ENCODE measurements at places on chromosomes 5 and 9. TPM values are rescaled to one million over a fixed set of nuclear protein-coding genes. Genes with fewer than 3 reads are reported as not detected.

The DCANP1 gene
- polyA plus RNA-seq: not detected

The RANBP6 gene
- 7.5 TPM for polyA plus RNA-seq

DNA sequence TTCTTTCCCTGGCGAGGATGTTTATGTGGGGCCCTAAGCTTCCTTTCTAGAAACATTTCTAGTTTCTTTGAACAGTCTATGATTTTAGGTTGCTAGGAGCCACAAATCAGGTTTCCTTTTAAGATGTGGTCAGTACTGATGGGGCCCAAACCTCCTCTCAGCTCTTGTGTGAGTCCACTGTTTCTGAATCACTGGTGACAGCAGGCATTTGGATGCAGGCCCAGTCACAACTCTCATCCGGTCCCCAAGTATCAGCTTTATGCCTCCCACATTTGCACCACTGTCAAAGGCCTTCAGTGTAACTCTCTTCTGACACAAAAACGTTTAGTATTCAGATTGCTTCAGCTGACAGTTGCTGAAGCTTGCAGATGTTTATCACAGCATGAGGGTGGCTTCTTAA lies 7.8 kb downstream of the DMRT2 start:
- no peak for DNase-seq

GRCh38 chr9:93575796-93576257 lies 557 bp upstream of the PHF2 start:
- no peak for DNase-seq

DNA sequence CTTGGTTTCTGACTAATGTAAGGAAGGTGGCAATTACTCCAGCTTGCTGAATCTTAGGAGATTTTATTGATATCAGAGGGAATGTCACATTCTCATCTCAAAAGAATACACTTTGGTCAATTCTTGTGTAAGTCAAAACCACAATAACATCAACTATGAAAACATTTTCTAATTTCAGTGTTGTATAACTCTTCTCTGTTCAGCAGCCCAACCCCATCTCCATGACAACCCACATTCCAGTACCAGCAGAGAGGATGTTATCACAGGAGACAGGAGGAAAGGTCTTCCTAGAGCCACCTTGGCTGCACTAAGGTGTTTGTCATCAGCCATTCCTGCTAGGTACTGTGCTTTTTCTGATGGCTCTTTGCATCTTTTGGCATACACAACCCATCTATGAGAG lies 529.1 kb upstream of the BRINP1 start:
- DNase-seq: no peak

DNA sequence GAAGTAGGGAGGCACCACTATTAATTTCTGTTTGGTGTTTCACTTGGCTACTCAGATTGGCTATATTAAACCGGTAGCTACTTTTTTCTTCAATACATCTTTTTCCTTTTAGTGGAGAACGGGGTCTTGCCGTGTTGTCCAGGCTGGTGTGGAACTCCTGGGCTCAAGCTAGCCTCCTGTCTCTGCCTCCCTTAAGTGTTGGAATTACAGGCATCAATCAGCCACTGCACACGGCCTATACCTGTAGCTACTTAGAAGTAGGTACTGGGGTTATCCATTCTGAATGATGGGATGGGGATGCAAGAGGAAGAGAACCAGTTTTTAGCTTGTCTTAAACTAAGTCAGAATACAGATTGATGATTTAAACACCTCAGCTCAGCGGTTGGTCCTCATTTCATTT lies 1.7 kb downstream of the UBE2D2 start:
- no peak for DNase-seq

DNA sequence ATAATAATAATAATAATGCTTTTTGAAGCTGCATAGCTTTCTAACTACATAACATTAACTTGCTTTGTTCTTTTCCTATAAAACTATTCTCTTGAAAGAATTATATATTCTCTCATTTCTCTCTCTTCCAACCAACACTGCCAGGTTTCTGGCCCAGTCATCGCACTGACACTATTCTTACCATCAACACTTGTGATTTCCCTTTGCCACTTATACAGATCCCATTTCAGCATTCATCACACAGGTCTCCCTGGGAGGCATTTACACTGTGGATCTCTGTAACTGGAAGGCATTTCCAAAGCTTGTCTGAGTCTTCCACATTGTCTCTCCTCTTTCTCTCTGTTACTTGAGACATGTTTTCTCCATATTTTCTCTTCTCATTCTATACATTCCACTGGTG lies 777.8 kb upstream of the ACO1 start:
- DNase-seq: no peak

GRCh38 chr5:65062469-65063083 lies 293.8 kb downstream of the CWC27 start:
- no peak for DNase-seq

DNA sequence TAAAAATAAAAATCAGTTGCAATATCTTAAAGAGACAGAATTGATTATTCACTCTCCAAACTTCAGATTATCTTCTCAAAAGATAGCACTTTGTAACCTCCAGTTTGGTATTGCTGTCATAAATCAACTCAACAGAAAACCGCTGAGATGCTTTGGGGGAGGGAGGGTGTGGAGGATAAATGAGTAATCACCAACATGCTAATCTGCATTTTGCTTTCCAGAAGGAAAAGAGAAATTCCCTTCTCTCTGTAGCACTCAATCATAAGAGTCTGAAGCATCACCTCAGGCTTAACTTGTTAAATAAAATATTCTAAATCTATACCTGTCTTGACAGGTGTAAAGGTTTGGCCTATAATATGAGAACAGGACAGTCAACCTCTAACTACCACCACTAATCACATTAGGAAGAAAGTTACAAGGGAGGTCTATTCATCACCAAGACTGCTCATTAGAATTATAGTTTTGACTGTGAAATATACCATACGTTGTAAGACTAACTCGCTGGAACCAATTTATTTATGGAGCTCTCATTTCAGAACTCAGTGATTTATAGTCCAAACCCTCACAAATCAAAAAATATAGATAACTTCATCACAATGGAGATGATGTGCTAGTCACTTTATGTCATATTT lies 89.0 kb downstream of the PIK3R1 start:
- DNase-seq: no peak

- DNase-seq: peak; percentile 93
Observed at GRCh38 chr5:151251001-151251551, 1.9 kb upstream of the GM2A start.

- DNase-seq: no peak
Observed at GRCh38 chr9:119500072-119500771, 131.0 kb upstream of the BRINP1 start.

DNA sequence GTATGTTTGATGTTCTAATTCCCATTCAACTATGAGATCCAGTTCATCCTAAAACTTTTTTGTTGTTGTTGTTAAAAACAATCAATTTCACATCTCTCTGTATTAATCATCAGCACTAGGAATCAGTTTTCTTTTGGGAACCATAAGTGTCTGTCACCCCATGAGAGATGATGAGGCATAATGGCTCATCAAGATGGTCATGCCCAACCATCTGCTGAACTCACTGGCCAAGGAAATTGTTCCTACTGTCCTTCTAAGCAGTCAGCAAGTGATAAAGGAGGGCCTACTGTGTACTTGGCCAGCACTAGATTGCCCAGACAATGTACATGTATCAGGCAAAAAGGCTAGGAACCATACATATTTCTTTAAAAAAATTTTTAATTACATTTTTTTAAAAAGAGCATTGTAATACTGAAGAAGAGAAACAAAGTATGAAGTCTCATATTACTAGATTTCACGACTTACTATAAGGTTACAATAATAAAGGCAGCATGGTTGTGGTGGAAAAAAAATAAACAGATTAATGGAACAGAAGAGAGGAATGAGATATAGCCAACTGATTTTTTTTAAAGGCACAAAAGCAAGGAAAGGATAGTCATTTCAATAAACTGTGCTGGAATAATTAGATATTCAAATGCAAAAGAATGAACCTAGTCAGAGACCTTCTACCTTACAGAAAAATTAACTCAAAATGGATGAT lies 458.3 kb downstream of the SPOCK1 start:
- DNase-seq: no peak

DNA sequence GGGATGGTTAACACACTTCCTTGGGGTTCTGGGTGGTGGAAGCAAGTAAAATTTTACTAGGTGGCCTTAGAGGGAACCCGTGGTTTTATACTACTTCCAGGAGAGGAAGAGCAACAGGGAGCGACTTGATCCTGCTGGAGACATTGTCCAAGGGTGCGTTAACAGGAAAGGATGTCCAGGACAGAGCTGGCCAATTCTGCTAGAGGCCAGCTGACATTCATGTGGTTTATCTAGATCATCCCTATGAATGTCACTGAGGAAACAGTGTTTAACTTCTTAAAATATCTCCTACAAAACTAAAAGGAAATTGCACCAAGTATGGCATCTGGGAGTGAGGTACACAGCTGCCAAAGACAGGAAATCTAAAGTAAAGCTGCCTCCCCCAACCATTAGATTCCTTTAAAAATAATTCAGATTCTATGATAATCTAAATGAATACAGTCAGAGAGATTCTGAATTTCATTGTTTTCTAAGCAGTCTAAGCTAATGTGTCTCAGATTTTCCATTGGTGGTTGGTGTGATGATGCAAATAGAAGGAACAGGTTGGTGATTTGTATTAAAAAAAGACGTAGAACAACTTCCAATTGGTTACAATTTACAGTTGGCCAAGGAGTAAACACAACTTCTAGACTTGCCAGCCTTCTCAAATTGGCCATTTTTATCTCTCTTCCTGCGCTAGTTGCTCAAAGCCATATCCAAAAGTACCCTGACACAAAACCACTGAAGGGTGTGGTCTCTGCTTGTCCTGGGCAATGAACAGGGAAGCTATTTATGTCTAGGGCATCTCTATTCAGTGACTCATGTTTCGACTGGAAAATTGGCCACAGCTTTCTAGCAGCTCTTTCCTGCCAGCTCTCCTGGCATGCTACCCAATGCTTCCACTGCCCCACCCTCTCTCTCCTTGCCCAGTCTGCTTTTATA lies 574.7 kb upstream of the MEF2C start:
- DNase-seq: no peak

DNA sequence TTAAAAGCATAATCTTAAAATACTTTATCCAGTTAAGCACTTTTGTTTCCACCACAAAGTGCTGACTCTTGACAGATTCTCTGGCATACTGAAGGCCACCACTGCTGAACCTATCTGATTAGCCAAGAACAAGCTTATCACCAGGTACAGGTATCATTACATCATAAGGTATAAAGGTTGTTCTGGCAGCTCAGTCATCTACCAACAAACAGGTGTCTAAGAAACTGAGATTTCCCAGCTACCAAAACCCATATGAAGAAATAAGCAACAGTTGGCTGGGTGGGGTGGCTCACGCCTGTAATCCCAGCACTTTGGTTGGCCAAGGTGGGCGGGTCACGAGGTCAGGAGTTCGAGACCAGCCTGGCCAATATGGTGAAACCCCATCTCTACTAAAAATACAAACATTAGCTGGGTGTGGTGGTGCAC lies 5.0 kb downstream of the MTMR12 start:
- no peak for DNase-seq

- DNase-seq: no peak
Observed at GRCh38 chr5:146419696-146420095, 27.4 kb upstream of the TCERG1 start.

DNA sequence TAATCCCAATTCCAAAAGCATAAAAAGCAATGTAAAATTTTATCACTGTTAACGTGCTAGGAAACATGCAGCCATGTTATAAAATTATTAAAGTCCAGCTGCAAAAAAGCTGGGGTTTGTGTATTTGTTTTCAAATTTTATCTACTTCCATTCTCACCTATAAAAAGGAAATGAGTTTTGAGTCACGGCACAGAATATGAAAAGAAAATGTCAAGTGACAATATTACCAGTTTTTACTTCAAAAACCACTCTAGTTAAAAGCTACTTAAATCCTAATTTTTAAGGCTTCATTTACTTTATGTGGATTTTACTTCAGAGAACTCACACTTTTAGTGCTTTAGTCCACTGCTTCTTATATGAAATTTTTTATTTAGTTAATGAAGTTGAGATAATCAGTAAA lies 72.7 kb upstream of the IFNE start:
- DNase-seq: no peak

DNA sequence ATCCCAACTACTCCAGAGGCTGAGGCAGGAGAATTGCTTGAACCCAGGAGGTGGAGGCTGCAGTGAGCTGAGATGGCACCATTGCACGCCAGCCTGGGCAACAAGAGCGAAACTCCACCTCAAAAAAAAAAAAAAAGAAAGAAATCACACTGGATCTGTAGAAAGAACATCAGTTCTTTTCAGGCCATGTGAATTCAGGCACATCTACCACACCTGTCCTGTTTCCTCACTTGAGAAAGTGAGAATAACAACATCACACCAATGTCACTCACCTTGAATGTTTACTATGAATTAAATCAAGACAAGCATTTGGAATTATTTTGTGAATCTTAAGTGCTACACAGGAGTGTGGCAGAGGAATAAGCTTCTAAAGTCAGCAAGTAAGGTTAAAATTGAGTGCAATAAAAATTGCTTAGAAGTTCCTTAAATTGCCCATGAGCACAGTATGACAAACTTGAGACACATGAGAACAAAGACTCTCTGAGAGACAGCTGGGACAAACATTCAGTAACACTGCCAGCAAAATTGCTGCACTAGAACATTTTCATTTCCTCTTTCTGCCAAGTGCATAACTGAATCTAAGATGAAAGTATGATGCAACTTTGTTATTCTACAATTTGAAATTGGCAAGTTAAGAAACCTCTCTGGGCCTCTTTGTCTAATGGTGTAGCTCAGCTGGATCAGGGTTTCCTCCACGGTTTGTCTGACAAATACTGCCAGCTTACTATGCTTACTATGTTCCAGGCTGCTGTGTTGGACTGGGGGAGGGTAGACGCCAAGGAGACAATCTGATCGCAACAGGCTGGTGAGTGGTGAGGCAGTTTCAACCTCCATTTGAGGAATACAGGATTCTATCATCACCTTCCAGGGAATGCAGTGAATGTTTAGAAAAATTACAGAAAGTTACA lies 1.9 kb upstream of the RIC1 start:
- no peak for DNase-seq

GRCh38 chr5:87751824-87752223 lies 339.1 kb upstream of the CCNH start:
- no peak for DNase-seq

- DNase-seq: no peak
Observed at GRCh38 chr9:126068534-126069230, 257.9 kb upstream of the MVB12B start.

- no peak for DNase-seq
Observed at GRCh38 chr5:14460844-14461398, 120.7 kb upstream of the OTULINL start.

- no peak for DNase-seq
Observed at GRCh38 chr9:4167728-4168127, 132.1 kb downstream of the GLIS3 start.

- DNase-seq: no peak
Observed at GRCh38 chr5:60826653-60827052, 17.4 kb downstream of the ELOVL7 start.

DNA sequence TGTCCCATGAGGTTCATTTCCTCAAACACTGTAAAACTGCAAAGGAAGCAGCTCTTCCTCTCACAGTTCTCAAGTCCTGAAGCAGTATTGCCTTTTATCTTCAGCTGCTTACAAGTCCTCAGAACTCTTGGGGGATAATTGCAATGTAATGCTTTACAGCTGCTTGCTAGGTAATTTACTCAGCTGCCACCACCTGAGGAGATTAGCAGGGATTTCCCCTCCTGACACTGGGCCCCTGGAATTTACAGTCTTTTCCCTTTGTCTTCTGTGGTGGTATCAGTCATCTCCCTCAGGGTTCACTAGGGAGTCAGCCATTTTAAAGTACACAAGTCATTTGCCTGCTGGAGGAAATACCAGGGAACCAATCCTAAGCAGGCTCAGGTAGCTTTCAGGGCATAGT lies 754.3 kb upstream of the GRAMD2B start:
- DNase-seq: no peak

Data from HepG2 (cell line).